RCC 7860 (cell line): ENCODE measurements at places on chromosomes 5 and 9.

DNA sequence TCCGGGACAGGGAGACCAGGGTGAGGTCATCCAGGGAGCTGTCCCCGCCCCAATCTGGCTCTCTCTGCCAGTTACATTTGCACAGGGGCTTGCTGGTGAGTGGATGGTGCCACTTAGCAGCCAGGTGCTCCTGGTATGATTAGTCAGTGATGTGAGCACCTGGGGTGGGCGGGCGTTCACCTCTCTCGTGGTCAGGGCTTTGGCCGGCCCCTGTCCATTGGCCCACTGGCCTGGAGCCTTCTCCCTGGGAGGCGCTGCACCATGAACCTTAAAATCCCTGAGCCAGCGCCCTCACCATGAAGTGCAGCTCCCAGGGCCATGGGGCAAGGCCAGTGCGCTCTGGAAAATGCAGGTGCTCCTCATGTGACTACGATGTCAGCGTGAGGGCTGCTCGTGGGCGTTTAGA lies 2.0 kb downstream of the NKD2 start:
- DNase-seq: no peak

GRCh38 chr5:11261241-11261640 lies 500.2 kb upstream of the DAP start:
- DNase-seq: no peak

- DNase-seq: peak; percentile 10
Observed at GRCh38 chr9:135906291-135907005, 898 bp downstream of the CAMSAP1 start.

DNA sequence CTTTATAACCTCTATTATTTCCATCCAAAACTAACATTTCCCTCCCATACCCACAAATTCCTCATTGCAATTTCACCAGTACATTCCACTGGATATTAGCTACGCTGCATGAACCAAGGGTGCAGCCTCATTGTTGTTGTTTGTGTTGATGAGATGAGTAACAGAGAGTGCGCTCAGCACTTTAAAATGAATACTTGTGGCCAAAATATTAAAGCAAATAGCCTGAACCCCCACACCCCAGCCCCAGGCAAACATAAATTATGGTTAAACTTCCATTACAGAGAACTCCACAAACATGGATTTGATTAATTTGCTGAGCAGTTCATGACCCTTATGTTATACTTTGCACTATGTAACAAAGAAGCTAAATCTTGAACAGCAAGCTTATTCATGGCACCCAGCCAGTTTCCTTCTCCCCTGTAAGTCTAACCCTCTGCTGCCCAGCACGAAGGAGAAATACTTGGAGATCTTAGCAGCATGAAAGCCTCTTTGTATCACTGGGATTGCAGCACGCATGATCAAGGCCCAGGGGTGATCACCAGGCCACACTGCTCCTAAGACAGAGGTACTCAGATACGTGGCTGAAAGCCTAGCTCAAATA lies 205.0 kb downstream of the DOCK8 start:
- DNase-seq: no peak

DNA sequence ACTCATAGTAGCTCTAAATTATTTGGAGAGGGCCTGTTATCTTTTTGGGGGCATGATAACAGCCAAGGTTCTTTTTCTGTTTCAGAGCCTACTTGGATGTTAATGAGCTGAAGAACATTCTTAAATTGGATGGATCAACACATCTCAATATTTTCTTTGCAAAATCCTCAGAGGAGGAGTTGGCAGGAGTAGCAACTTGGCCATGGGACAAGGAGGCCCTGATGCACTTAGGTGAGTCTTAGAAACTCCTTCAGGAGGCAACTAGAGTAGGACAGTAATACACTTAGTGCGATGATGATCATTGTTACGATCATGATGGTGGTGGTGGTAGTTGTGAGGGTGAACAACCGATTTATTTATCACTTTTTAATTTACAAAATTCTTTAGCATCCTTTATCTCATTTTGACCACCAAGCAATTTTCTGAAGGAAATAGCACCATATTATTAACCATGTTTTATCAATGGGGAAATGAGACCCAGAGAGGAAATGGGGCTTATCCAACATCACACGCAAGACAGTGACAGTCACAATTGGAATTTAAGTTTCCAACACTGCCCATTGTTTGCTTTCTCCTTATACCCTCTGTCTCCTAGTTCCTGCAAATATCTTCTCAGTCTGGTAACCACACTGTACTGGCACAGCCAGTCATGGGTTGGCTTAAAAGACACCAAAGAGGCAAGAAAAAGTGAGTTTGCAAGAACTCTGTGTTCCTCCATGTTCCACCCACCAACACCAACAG lies 54.0 kb downstream of the PAPPA start:
- peak; percentile 65 for DNase-seq

DNA sequence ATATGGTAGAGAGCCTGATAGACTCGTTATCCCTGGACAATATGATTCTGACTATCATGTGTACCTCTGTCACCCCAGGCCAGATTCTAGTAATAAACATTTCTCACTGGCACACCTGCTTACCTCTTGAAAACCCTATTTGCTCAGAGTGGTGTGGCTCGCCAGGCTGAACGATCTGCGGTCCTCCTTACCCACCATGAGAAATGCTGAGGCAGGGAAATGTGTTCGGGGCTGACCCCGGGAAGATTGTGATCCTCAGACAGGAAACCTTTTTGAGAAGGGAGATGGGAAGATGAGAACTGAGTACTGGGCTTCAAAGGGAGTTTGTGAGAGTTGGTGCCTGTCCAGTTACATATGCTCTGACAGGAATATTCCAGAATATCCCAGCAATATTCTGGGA lies 10.7 kb upstream of the PRXL2C start:
- DNase-seq: no peak

DNA sequence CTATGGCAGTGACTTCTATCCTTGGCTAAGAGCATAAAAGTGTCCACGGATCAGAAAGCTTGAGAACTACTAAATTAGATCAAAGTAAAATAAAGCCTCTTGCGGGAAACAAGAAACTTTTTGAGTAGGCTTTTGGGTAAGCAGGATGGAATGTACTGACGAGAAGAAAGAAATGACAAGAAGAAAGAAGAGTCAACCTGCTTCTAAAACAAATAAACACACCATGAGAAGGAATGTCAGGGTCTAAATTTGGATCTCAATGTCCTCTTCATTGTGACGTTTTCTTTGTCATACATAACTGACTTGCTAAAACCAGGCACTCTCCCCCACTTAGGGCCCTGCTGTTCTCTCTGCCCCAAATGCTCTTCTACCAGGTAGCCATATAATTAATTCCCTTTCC lies 290.1 kb upstream of the PTGER4 start:
- no peak for DNase-seq

DNA sequence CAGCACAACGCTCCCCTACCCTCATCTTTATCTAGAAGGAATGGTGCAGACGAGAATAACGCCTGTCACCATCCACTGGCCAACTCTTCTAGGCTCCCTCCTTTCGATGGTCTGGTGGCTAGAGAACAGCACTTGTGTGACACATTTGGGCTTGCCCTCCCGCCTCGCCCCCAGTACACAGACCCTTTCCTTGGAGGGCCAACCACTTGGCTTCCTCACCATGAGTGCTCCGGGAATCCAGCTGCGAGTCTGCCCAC lies 1.4 kb downstream of the GNAQ start:
- DNase-seq: peak; percentile 34

- DNase-seq: no peak
Observed at GRCh38 chr5:76821136-76821535, 2.3 kb downstream of the F2RL1 start.

GRCh38 chr5:180563994-180564393 lies 27.3 kb downstream of the SCGB3A1 start:
- no peak for DNase-seq

- no peak for DNase-seq
Observed at GRCh38 chr5:43174586-43174985, 17.4 kb upstream of the NIM1K start.

DNA sequence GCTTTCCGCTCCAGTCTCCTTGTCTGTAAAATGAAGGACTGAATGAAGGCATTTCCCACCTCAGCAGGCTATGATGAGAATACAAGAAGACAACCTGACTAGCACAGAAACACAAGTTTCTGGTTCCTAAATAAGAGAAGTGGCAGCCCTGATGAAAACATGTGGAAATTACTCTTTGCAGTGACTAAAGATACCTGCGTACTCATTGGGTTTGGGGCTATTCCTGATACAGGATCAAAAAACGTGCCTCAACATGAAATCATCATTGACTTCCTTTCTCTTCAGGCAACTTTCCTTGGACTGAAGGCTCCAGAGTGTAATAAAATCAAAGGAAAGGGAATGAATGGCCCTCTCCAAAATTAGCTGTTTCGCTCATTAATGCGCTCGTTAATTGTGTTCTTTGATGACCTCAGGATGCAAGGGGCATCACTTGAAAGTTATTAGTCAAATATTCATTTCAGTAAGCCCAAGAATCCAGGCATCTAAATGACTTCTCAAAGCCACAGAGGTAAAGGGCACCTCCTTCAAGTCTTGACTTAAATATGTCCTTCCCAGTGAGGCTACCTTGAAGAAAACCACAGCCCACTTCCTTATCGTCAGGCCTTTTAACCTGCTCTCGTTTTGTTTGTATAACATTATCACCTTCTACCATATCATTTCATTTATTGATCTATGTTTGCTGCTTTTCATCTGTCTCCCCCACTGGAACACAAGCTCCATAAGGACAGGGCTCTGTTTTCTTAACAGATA lies 68.9 kb downstream of the RASEF start:
- no peak for DNase-seq
